ENCODE measurements at places on chromosomes 3 and 15. TPM values are rescaled to one million over a fixed set of nuclear protein-coding genes. Genes with fewer than 3 reads are reported as not detected.

GNAT1 gene
- total RNA-seq = not detected

GJD2 gene
- 0.11 TPM for total RNA-seq

STRC gene
- total RNA-seq = 0.24 TPM

TRIM59 gene
- total RNA-seq = 0.51 TPM

GP9 gene
- 0.27 TPM for total RNA-seq

OR5H14 gene
- not detected for total RNA-seq

SLC28A1 gene
- total RNA-seq = 0.83 TPM

SCAPER gene
- total RNA-seq = 31.9 TPM

NR2E3 gene
- not detected for total RNA-seq

ADGRG7 gene
- 0.13 TPM for total RNA-seq

PLCH1 gene
- 0.16 TPM for total RNA-seq

XYLB gene
- total RNA-seq = 0.46 TPM

CRYGS gene
- 1.8 TPM for total RNA-seq

KNG1 gene
- not detected for total RNA-seq

MAP3K13 gene
- 9.0 TPM for total RNA-seq

PPARG gene
- 7.8 TPM for total RNA-seq

All from cardiac septum (tissue), 1 donor.